ENCODE measurements at places on chromosomes 1 and 21. TPM values are rescaled to one million over a fixed set of nuclear protein-coding genes. Genes with fewer than 3 reads are reported as not detected.

GRCh38 chr1:160521554-160521953 lies 1.5 kb downstream of the SLAMF6 start:
- DNase-seq = no peak

- DNase-seq = no peak
Observed at GRCh38 chr1:225891229-225891972, 2.5 kb upstream of the LEFTY1 start.

- no peak for DNase-seq
Observed at GRCh38 chr1:74641876-74642275, 31.7 kb downstream of the ERICH3 start.

- DNase-seq = no peak
Observed at GRCh38 chr1:112502826-112503225, 5.9 kb upstream of the WNT2B start.

- DNase-seq = no peak
Observed at GRCh38 chr1:27592931-27593677, 10.8 kb downstream of the AHDC1 start.

DNA sequence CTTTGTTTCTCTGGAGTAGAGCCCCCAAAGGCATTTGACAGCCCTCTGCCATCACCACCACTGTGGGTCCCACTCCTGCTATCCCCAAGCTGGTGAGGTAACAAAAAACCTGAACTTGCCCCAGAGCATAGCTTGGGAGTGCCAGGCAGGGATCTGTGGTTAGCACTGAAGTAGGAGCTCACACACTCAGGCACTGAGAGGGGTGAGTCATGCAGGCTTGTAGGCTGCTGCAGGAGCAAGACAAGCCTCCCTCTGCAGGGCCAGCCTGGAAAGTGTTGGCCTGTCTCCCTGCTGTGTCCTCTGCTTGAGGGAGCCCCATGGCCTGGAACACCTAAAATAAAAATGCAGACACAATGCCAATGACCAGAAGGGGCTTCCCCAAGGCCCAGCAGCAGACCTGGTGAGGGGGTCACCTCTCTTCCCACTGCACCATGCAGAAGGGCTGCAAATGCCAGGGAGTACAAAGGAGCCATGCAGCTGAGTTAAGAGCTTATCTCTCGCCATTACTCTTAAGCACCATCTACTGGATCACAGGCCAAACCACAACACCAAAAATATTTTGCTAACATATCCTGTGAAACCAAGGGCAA lies 108.9 kb upstream of the POGK start:
- DNase-seq = no peak

GRCh38 chr21:29524055-29524454 lies 225.3 kb downstream of the BACH1 start:
- DNase-seq = no peak

GRCh38 chr1:70934194-70934961 lies 113.2 kb downstream of the PTGER3 start:
- no peak for DNase-seq

DNA sequence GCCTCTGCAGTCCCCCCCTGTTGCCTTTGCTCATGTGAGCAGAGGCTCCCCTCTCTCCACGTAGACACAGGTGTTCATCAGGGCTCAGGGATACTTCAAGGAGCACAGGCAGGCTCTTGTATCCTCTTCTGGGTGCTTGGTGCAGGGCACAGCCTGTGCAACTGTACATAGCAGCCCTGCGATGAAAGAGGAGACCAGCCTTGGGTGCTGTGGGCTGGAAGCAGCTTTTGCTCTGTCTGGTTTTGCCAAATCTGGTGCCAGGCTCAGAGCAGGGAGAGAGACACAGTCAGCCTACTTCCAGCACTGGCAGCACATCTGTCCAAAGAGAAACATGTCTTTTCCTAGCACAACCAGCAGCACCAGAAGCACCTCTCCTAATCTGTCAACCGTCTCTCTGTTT lies 132.1 kb downstream of the ETS2 start:
- DNase-seq = no peak

DNA sequence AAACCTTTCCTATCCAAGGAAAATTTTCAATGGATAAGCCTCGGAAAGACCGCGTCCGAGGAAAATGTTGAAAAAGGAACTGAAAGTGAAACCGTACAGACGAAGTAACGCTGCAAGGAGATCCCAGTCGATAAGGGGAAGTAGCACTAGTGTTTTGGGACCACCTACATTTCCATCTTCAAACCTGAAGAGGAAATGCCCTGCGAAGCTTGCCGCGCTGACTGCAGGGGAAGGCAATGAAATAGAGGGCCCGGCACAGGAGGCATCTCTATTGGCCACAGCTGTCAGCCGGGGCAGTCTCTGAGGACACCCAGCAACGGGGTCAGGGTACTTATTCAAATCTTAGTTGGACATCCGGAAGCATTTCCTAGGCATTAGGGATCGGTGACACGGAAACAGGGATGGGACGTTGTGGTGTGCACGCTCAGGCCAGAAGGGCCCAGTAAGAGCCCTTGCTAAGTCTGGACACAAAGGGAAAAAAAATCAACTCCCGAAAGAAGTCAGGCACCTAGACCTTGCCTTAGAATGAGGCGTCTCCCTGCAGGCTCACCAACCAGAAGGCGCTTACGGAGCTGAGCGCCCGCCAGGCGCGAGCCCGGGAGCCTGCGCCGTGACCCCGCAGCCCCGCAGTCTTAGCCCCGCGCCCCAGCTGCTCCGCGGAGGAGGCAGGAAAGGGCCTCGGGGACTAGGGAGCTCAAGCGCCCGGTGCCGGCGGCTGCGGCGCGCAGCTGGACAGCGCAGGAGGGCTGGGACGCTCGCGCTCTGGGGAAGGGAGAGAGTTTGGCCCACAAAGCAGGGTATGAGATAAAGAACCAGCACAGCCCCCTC lies 655 bp downstream of the USF1 start:
- peak; percentile 92 for DNase-seq

DNA sequence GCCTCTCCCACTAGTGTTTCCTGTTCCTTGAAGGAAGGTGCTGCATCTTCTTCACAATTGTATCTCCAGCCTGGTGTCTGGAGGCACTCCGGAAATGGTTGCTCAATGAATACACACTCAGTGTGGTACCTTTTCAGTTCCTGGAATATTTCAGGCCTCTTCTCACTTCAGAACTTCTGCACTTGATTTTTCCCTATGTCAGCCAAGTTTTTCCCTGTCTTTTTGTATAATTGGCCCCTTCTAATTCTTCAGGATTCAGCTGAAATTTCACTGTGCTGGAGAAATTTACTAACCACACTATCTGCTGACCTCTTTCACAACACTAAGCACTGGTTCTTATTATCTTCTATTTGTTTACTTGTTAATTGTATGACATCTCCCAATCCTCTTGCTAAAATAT lies 61.2 kb upstream of the MAP10 start:
- DNase-seq = no peak

DNA sequence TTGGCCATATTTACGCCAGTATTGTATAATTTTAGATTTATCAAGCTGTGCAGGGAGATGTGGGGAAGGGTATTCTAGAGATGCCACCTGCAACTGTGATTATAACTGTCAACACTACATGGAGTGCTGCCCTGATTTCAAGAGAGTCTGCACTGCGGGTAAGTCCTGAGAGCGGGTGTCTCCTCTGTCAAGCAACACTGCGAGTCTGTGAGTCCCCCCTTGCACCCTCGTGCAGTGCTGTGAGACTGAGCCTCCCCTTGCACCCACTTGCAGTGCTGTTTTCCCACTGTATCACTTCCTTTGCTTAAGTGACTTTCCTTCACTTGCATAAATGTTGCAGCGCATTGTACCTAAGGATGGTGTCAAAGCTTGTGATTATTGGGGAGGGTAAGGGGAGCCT lies 75.0 kb downstream of the TPR start:
- no peak for DNase-seq

DNA sequence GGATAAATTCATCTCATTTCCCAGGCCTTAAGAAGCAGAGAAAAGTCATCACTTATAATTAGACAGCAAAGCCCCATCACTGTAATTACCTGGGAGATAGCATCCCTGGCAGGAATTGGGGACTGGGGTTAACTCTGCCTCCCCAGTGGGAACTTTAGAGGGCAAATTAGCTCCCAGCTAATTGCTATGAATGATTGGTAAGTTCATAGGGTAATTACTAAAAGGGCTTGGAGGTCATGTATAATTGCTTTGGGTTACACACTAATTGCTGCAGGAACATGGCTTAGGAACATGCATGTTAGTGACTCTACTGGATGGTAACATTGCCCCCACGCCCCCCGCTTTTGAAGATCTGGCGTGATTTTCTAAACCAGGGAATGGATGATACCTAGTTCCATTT lies 64.8 kb downstream of the UBE2T start:
- no peak for DNase-seq

GRCh38 chr21:37195610-37196009 lies 71.5 kb downstream of the VPS26C start:
- no peak for DNase-seq

GRCh38 chr1:230599926-230600656 lies 42.2 kb upstream of the COG2 start:
- DNase-seq = no peak

GRCh38 chr1:52662645-52663313 lies 29.8 kb downstream of the SHISAL2A start:
- DNase-seq = no peak

- DNase-seq = no peak
Observed at GRCh38 chr1:80847904-80848303, 952.8 kb upstream of the ADGRL2 start.

DNA sequence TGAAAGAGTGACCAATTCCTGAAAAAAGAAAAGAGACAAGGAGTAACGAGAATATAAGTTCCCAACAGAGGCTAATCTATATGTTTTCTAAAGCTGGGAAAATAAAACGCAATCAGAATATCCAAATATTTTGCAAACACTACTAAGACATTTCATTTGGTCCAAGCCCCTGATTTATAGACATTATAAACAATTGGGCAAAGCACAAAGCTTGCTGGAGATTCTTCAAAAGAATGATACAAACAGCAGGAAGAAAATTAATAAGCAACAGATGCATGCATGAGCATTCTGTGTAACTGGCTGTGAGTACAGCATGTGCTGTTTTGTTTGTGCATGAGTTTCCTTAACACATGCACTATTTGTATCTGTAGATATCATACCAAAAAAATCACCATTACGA lies 552.9 kb downstream of the LTN1 start:
- DNase-seq = no peak

GRCh38 chr21:15000081-15000480 lies 64.7 kb downstream of the NRIP1 start:
- DNase-seq = no peak

DNA sequence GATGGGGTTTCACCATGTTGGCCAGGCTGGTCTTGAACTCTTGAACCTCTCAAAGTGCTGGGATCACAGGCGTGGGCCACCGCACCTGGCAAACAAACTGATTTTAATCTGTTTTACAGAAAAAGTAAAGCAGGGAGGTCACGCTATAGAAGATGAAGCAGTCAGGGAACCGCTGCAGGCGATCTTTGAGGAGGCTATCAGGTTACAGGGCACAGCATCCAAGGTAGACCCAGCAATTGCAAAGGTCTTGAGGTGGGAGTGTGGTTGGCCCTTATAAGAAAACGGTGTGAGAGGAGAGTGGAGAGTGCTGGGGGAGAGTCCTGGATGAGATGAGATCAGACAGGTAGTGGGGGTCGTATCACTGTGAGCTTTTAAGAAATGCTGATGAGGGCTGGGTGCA lies 2.6 kb upstream of the TMCO4 start:
- DNase-seq = no peak

- DNase-seq = no peak
Observed at GRCh38 chr1:197989058-197989457, 71.9 kb downstream of the LHX9 start.

GRCh38 chr1:233790662-233791371 lies 113.7 kb upstream of the SLC35F3 start:
- peak; percentile 76 for DNase-seq

- DNase-seq = peak; percentile 81
Observed at GRCh38 chr1:21818656-21819055, 6.6 kb downstream of the LDLRAD2 start.

GRCh38 chr1:92728697-92729096 lies 56.2 kb downstream of the EVI5 start:
- no peak for DNase-seq

DNA sequence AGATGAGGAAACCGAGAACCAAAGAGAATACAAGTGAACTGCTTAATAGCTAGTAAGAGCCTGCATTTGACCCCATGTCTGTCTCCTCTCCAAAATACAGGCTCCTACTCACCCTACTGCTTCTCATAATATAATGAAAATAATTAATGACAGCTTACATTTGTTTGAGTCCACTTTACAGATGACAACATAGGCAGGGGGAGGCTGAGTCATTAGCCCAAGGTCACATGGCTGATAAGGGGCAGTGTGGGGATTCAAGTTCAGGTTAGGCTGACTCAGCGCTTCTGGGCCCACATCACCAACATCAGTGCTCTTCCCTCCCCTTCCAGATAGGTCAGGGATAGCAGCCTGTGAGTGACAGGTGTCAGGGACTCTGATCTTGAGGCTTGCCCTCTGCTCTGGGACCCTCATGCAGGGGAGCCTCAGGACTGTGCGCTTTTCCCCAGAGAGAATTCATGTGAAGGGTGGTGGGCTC lies 16.2 kb downstream of the AZIN2 start:
- no peak for DNase-seq

DNA sequence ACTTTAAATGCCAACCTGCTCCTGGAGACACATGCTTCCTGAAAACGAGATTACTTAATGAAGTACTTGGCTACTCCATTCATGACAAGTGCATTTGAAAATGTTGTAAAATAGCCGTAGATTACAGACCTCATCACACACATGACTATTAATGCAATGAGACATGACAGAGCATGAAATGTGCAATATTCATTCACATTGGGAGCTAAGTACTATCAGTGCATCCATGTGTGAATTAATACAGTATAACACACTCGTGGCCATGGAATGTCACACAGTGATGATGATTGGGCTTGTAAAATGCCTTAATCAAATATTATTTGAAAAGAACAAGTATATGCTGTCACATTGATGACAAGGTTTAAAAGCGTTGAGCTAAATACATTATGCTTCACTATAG lies 407.0 kb downstream of the AMY1C start:
- no peak for DNase-seq

- peak; percentile 73 for DNase-seq
Observed at GRCh38 chr1:89855413-89856123, 34.7 kb downstream of the LRRC8D start.

- DNase-seq = no peak
Observed at GRCh38 chr21:19489930-19490329, 1086.3 kb upstream of the TMPRSS15 start.

Gene GUCA2A
- not detected for total RNA-seq

Gene REN
- not detected for total RNA-seq

Gene BMP8A
- total RNA-seq = not detected

Gene STYXL2
- total RNA-seq = not detected

Gene FCRL1
- total RNA-seq = not detected

Gene PDC
- not detected for total RNA-seq

Gene ZNF697
- 4.8 TPM for total RNA-seq

Gene ATP13A2
- total RNA-seq = 46.9 TPM

Gene RHOC
- 48.5 TPM for total RNA-seq

Gene TSPEAR
- not detected for total RNA-seq

Gene SLC44A3
- not detected for total RNA-seq

Gene OLFML2B
- not detected for total RNA-seq

Gene USH2A
- not detected for total RNA-seq

Gene SLC22A15
- 0.36 TPM for total RNA-seq

Gene CLCNKA
- not detected for total RNA-seq

Gene ASAP3
- 0.63 TPM for total RNA-seq

Gene TACSTD2
- total RNA-seq = not detected

Gene NECAP2
- total RNA-seq = 76.8 TPM

Gene FCRLB
- total RNA-seq = not detected

Gene STIL
- 28.0 TPM for total RNA-seq

All from activated CD4-positive, alpha-beta T cell treated with anti-CD3 and anti-CD28 coated beads, Interleukin-2, amount 10 ng/mL, durations not matched to agents 24 days and 14 days (primary cell).